ENCODE measurements at places on chromosomes 1 and 21.

- no peak for DNase-seq
Measured at GRCh38 chr1:168084396-168085231, 52.1 kb downstream of the GPR161 start.

DNA sequence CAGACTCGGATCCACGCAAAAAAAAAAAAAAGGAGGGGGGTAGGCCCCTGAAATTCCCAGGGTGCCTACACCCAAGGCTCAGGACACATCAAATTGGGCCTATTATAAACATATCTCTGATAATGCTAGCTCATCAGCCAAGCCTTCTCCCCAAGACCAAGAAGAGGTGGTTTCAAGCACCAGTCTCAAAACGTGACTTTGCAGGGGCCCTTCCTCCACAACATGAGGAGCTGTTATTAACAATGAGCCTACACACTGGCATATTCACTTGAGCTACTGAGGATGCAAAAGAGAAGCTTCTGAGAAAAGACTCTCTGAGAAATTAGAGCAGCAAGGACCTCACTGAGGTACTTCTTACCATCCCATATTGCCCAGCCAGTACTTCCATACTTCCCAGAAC lies 32.7 kb downstream of the ERI3 start:
- DNase-seq: no peak

- peak; percentile 55 for DNase-seq
Measured at GRCh38 chr1:208243527-208243966, 637 bp downstream of the PLXNA2 start.

- no peak for DNase-seq
Measured at GRCh38 chr1:36752891-36753361, 270.2 kb upstream of the CSF3R start.

DNA sequence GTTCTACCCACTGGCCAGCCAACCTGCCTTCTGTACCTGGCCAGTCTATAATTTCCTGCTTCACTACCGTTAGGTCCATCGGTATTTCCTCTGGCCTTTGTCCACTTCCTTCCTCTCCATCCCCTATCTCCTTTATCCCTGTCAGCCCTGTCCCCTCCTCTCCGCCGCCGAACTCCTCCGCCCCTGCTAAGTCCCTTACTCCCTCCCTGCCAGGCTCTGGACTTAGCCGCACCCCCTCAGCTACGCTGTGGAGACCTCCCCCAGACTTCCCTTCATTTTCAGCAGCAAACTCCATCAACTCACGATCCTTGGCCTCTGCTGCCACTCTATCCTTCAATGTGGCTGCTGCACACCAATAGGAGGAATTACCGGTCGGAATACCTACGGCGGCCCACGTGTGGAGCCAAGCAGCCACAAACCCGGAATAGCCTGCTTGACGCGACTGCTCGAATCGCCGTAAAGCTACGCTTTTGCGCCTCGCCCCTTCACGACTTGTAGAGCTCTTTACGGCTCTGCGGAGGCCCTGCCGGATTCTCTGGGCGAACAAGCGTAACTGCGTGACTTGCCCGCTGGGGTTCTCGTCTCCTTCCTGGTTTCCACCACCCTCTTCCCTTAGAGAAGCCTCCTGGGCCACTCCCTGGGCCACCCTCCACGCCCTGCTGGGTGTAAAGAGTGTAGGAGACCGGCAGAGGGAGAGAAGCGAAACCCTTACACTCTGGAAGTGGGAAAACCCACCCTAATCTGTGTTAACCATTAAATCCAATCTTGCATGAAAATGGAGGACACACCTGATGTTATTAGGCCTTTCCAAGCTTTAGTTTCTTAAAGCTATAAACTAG lies at the start of gene ZNHIT6:
Gene ZNHIT6, minus strand, starts transcription at position 444 of the 839 bp plus-strand sequence. Its CDS starts 149 bp downstream, at position 295.
- peak; percentile 97 for DNase-seq

DNA sequence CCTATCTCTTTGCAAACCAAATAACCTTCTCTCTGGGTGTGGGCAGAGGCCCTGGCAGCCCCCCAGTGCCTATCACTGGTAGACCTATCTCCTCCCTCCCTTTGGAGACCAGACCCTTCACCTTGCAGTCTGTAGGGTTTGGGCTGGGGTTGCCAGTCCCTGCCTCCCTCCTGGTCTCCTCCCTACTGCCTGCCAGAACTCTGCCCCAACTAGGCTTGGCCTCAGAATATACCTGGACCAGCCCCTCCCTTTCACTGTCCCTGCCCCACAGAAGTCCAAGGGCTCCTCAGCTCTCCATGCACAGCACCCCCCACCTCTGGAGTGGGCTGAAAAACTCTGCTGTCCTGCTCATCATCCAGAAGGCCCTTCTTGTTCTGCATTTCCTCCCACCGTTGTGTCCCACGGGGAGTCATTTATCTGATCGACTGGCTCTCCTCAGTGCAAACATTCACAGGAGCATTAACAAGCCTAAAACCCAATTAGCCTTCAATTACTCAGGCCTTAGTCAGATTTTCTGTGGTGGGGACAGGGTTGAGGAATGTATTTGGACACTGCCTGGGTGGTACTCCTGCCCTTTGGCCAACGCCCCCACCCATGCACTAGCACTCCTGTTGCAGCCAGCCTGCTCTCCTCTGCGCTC lies 27.7 kb upstream of the DMBX1 start:
- DNase-seq: no peak

DNA sequence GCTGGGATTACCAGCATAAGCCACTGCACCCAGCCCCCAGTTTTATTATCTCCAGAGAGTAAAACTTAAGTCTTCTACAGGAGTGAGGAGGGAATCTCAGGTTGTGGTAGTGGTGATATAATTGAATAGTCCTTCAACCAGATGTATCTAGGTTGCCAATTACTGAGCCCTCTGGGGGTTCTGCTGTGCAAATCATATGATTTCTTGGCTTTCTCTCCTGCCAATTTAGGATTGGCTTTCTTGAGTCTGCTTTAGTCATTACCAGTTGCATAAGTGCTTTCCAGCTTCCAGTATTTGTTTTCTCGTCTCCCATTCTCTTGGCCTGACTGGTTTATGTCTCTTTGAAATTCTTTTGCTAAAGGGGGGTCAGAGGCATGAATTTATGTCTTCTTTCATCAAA lies 11.1 kb downstream of the CPT2 start:
- no peak for DNase-seq

GRCh38 chr1:39102537-39103327 lies 76.6 kb downstream of the NDUFS5 start:
- peak; percentile 48 for DNase-seq

DNA sequence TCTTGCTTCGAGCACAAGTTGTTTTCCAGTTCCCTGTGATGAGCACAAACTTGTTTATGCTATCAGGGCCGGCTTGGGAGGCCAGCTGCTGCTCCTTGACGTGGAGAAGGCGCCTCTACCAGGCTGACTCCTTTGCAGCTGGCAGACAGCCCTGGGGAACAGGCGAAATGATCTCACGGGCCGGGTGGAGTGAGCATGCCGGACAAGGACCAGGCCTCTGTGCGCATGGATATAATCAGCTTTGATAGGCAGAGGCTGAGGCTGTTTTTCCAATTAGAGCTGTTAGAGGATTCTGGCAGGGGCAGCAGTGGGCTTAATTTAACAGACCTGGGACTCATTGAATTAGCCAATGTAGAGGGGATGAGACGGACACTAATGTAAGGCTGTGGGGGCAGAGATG lies 38.9 kb downstream of the FAM163A start:
- DNase-seq: no peak
